ENCODE measurements at places on chromosomes 5 and 9.

DNA sequence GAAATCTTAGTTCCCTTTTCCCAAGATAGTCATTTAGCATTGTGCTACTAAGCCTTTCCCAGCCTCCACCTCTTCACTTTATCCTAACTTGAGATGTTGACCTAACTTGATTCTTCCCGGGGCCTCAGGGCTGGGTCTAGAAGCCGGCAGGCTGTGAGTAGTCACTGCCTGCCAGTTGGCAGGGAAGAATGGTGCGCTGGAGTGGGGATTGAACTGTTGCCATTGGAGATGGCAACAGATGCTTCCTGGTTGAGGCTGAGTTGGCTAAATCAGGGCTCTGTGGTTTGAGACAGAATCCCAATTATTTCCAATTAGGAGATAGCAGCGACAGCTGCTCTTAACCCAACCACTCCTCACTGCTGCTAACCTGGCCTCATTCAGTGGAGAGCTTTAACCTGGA lies 343.1 kb downstream of the BRINP1 start:
- peak; percentile 90 for DNase-seq

DNA sequence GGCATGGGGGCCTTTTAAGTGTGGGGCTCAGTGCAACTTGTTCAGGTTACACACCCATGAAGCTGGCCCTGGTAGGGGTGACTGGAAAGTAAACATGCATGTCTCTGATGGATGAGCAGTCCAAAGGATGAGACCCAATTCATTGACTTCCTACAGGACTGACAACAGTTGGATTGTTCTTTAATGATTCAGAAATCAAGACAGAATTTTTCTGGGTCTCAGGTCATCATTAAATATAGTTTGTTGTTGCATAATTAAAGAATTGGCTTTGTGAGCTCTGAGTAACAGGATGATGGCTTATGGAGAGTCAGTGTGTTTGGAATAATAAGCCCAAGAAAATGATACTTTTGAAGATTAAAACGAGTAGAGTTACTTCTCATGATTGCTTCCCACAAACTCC lies 604.2 kb upstream of the CLINT1 start:
- DNase-seq = peak; percentile 64

DNA sequence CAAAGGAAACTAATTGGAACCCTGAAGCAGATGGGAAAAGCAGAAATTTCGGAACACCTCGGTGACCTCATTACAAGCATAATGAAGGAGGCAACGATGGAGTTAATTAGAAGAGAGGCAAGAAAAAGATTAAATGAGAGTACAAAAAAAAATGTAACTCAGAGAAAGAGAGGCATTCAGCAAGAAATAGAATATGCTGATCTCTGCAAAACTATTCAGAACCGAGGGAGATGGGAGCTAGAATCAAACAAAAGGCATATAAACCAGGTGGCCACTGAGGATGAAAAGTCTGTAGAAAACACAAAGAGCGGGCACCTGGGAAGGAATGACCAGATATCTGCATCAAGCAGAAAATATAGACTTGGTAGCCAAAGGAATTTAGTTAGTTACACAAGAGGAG lies 118.9 kb downstream of the CETN3 start:
- no peak for DNase-seq

GRCh38 chr5:14447958-14448911 lies 133.4 kb upstream of the OTULINL start:
- peak; percentile 73 for DNase-seq

DNA sequence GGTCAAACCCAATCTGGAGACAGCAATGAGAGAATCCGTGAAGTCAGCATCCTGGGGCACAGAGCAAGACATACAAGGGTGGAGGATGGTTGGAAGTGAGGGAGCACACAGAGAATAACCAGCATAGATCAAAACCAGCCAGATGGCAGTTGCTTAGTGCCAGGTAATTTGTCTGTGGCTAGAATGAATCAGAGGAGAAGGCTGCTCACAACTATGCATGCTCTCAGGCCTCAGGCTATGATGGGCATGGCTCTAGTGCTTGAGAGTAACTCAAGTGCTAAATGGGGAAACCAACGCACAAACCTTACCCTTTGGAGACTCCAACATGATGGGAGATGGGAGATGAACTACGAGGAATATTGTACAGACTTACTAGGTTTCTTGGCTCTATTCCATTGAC lies 160.8 kb downstream of the DMRT2 start:
- DNase-seq = peak; percentile 23

All from AG10803 (cell line).